ENCODE measurements at places on chromosomes 16 and 17.

DNA sequence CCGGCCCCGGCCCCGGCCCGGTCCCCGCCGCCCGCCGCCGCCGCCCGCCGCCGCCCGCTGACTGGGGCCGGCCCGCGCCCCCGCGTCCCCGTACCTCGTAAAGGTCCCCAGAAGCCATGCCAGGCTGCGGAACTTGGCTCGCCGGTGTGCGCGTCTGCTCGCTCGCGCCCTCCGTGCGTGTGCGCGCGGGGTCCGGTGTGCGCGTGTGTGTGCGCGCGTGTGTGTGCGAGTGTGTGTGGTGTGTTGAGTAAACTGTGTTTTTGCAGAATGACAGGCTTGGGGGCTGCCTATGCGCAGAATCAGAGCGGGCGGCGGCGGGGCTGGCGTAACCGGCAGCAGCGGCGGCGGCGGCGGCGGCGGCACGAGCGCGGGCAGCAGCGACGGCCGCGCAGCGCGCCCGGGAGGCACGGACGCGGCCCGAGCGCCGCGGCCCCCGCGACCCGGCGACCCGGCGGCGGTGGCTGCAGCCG lies 307 bp downstream of the CDYL2 start:
- peak; percentile 75 for DNase-seq

- DNase-seq: no peak
These were observed 399.2 kb downstream of the CNTNAP4 start for GRCh38 chr16:76676356-76676755.

DNA sequence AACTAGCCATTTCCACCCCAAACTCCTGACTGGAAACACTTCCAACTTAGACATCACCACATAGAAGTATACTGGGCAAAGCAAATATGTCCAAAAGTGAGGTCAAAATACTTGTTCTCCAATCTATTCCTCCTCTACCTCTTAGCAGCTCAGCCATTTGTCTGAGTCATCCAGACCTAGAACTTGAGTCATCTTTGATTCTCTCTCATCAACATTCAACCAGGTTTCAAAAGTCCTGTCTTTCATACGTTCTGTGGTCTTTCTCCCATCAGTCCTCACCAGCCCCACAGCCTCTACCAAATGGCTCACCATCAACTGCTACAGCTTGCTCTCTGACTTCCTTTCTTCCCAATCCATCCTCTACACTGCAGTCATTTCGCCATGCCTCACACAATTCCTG lies 6.8 kb downstream of the ANKFY1 start:
- DNase-seq: no peak

DNA sequence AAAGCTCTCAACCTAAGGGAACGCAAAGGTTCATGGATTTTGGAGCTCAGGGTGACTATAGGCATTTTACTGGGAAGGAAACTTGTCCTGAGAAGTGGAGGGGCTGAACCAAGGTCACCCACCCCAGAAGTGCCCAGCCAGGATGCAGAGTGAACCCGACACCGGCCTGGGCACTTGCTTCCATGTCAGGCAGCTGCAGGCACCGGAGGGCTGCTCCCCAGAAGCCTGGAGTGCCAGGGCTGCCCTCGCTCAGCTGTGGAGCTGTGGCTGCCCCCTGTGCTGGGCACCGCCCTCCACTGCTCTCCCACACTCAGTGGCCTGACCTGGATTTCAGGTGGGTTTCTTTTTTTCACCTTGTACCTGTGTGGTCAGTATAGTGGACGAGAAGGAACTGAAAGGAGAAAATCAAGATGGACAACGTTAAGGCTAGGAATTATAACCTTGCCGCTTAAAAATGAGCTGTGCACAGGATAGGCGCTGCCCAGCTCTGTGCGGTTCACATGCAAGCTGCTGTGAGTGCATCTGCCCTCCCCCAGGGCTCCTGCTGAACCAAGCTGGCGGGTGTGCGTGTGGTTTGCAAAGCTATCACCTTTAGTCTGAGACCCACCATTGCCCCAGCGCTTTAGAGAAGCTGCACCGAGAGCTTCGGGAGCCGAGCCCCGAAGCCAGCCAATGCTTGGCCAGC lies 2.2 kb downstream of the MAPK8IP3 start:
- no peak for DNase-seq

DNA sequence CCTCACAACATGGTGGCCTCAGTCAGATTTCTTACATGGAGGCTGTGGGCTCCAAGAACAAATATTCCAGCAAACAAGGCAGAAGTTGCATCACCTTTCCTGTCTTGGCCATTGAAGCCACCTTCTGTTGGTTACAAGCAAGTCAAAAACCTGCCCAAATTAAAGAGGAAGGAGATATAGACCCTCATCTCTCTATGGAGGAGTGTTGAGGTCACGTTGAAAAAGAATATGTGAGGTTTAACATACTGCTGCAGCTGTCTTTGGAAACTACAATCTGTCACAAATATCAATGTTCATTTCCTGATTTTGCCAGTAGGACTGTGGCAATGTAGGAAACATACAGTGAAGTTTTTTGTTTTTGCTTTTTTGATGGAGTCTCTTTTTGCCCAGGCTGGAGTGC lies 211.4 kb downstream of the COPRS start:
- DNase-seq: no peak

DNA sequence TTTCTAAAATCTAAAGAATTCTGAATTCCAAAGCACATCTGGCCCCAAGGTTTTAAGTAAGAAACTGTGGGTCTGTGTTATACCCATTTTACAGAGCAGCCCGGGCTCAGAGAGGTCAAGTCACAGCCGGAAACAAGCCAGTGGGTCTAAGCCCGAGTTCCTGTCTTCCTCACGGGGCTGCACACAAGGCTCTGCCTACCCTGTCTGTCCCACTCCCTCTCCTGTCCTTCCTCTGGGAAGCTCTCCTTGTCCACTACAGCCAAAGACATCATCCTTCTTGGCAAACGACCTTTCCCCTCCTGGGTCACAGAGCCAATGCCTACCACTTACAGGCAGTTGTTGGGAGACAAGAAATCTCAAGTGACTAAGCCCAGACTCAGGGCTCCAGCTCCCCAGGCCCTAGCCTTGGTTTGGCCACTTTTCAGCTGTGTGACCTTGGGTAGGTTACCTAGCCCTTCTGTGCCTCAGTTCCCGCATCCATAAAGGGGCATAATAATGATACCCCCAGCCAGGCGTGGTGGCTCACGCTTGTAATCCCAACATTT lies 55.6 kb upstream of the MAP3K14 start:
- no peak for DNase-seq

GRCh38 chr16:47142821-47143676 lies 696 bp downstream of the NETO2 start:
- DNase-seq: peak; percentile 77

DNA sequence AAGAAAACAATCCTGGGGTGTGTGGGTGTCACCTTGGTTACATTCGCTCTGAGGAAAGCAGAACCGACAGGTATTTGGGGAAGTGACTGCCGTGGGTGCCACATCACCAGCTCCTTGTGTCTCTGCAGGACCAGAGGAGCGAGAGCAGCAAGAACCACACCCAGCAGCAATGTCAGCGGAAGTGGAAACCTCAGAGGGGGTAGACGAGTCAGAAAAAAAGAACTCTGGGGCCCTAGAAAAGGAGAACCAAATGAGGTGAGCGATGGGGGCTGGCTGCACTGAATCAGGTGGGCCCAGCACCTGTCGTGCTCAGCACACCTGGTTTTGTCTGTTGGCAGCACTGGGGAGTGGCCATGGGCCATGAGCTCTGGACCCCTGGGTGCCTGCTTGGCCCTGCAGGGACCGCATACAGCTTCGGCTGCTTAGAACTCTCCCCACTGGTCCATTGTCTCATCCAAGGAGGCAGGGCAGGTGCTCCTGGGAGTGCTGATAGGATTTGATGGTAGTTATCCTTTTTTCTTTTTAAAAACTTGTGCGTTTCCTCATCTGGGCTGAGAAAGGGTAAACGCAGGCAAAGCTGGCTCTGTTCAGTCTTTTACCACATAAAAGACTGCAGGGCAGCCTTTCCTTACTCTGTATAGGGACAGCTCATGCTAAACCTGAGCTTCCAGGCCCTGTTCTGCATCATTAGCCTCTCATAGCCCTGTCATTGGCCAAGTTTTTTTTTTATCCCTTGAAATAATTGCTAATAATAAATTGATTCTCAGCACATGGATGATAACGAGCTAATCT lies 29.4 kb downstream of the HMOX2 start:
- DNase-seq: peak; percentile 76

DNA sequence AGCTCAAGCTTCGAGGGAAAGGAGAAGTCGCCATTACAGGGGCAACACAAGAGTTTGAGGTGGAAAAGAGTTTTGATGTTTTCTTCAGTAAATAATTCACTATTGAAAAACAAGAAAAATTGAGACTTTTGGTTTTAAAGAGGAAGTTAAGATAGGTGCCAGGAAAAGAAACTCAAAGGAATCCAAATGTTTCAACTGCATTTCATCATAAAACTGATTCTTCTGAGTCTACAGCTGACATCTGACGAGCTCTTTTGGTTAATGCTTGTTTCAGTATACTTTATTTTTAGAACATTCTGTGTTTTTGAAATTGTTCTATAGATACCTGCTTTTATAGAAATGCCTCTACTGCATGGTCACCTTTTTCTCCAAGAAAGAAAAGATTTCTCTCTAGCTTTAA lies 54.0 kb downstream of the ERN1 start:
- no peak for DNase-seq

GRCh38 chr16:1245452-1246020 lies 5.0 kb downstream of the TPSAB1 start:
- DNase-seq: no peak

DNA sequence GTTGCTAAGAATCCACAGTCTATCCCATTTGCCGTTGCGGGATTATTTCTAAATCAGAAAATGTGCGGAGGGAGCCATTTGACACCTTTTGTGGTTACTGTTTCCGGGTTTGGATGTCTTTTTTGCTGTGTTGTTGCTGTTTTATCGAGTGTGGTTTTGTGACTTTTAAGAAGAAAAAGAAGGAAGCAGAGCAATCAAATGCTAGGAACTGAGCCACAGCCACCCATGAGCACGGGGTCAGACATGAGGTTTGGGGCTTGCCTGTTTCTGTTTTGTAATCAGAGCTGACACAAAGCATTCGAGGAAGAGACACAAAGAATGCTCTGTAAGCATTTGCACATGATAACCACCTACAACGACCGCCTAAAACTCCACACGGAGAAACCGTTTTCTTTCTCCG lies 53.1 kb upstream of the CHMP6 start:
- peak; percentile 36 for DNase-seq

DNA sequence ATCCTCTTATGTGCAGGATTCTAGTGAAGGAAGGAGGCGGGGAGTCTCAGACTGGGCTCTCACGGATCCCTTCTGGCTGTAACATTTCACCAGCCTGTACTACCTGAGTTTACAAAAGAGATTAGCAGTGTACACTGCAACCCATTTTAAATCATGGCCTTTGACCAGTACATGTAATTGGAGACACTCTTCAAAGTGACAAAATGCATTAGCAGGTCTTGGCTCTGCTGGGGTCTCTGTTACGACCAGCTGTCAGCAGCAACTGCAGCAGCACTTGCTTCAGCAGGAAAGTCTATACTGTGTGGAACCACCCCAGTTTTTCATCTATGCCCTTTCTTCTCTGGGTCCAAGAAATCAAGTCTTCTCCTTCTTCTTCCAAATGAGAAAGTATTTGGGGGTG lies 322.8 kb upstream of the ASIC2 start:
- no peak for DNase-seq

DNA sequence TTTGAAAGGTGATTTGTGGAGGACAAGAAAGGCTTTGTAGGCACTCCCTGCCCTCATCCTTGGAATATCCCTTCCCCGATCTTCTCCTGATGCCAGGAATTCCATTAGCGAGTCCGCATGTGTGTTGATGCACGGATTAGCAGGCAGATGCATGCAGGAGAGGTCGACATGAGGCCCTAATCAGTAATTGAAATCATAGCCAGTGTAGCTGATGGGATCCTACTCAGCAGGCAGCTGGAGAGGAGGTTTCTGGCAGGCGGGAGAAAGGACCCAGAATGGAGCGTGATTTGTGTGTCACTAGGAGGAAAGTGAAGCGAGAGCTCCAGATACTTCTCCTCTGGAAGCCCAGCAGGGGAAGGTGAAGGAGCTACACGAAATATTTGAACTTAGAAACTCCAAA lies 196.3 kb upstream of the CDH11 start:
- no peak for DNase-seq

DNA sequence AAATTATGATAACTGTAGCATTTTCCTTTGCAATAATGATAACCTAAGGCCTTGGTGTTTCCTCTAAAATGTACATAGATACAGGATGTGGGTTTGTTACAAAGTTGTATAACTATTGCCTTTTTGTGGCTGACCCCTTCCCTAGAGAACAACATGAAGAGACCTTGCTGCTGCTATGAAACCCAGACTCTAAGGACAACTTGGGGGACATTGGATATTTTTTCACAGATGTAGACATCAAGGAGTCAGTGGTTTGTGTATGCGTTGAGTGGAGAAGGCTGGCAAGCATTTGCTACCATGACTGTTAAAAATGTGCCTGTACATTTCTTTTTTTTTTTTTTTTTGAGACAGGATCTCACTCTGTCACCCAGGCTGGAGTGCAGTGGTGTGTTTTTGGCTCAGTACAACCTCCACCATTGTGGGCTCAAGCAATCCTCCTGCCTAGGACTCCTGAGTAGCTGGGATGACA lies 12.3 kb downstream of the HMOX2 start:
- no peak for DNase-seq

DNA sequence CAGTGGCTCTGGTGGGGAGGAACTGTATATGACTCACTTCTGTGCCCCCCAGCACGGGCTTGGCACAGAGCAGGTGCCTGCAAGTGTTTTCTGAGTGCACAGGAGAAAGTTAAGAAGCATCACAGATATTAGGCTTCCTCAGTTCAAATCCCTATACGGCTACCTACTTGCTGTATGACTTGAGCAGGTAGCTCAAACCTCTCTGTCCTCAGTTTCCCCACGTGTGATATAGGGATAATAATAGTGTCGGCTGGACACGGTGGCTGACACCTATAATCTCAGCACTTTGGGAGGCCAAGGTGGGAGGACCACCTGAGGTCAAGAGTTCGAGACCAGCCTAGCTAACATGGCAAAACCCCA lies 95.7 kb downstream of the C16orf78 start:
- DNase-seq: no peak

DNA sequence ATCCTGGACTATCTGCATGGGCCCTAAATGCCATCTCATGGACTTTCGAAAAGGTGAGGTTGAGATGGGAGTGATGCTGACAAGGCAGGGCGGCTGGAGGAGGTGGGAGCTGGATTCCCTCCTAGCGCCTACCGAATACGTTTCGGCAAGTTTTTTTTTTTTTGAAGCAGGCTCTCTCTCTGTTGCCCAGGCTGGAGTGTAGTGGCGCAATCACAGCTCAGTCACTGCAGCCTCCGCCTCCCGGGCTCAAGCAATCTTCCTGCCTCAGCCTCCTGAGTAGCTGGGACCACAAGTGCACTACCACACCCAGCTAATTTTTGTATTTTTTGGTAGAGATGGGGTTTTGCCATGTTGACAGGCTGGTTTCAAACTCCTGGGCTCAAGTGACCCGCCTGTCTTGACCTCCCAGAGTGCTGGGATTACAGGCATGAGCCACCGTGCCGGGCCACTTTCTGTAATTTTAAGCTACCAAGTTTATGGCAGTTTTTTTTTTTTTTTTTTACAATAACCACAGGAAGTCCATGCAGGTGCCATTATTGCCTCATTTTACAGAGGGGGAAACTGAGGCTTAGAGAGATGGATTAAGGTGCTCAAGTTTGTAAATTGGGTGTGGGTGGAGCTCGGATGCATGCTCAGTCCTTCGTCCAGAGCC lies 246.4 kb downstream of the PRKCA start:
- no peak for DNase-seq

GRCh38 chr17:10523064-10523463 lies 4.7 kb upstream of the MYH1 start:
- DNase-seq: no peak
